ENCODE measurements at places on chromosomes 7 and 10. TPM values are rescaled to one million over a fixed set of nuclear protein-coding genes. Genes with fewer than 3 reads are reported as not detected.

Gene SPDYE5
- 8.4 TPM for polyA plus RNA-seq

Gene ZPBP
- polyA plus RNA-seq, result 0.43 TPM

Gene NUDT5
- polyA plus RNA-seq, result 72.4 TPM

Gene TCERG1L
- 2.1 TPM for polyA plus RNA-seq

- no peak for DNase-seq
Observed at GRCh38 chr7:29370531-29371314, 176.1 kb downstream of the CHN2 start.

DNA sequence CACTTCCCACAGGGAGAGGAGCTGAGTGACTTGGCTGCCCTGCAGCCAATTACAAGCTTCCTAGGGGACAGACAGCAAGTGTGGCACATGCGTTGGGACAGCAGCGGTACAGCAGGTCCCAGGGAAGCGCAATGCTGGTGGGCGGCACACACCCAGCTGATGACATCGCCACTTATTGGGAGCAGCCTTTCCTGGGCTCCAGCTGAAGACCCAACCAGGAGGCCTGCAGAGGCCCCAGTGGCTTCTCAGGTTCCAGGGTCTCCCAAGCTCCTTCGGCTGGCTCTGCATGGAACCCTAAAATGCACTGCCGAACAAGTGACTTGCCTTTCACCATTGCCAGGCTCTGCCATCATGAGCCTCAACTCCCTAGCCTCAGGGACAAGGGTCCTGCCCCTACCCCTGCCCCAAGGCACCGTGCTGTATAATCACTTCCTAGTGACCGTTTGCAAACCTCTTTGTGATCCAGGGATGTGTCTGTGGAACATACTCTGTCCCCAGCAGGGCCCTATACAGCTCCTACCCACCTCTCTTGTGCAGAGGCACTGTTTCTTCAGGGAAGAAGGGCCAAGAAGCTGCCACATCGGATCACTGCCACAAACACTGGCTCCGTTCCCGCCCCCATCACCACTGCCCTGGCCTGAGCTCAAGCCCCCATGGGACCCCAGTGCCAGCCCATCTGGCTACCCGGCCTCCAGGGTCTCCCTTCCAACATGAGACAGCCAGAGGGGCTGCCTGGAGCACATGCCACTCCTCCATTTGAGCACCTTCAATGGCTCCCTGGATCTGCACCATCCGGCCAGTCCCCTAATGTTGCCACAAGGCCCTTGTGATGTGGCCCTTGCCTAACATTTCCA, 19.3 kb upstream of the SLIT1 start:
- DNase-seq, result no peak

DNA sequence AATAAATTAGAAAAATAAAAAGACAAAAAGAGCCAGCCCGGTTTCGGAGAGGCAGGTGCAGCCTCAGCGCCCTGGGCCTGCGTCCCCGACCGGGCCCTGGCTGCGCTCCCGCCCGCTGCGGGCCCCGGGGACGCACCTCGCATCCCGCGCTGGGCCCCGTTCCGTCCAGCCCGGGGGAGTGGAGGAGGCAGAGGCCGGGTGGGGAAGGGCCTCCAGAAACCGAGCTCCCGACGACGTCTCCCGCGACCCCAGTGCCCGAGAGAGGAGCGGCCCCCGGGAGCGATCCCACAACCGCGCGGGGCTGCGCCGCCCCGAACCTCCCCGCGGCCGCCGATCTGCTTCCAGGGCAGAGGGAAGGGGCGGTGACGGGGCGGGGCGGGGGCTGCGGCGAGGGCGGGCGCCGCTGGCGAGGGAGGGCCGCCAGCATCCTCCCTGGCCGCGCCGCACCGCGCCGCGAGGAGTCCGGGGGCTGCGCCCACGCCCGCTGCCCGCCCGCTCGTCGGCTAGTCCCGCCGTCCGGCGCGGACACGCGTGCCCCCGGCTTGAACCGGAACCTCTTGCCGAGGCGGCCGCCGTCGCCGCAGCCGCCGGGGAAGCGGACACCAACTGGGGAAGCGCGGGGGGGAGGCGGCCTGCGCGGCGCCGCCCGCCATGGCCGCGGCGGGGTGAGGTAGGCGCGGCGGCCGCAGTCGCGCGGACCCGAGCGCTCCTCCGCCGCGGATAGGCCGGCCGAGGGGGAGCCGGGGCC, at the start of gene CCNY:
Gene CCNY, plus strand, starts transcription at position 426 of the 748 bp plus-strand sequence. CDS start 545 bp downstream, outside the sequence.
- DNase-seq, result no peak

GRCh38 chr7:153473185-153473584, 579.0 kb upstream of the DPP6 start:
- DNase-seq, result no peak

GRCh38 chr10:15763006-15763405, 43.3 kb upstream of the ITGA8 start:
- no peak for DNase-seq

GRCh38 chr7:84159435-84159834, 35.2 kb downstream of the SEMA3A start:
- no peak for DNase-seq

- no peak for DNase-seq
Observed at GRCh38 chr7:50212666-50213621, 91.6 kb upstream of the IKZF1 start.

DNA sequence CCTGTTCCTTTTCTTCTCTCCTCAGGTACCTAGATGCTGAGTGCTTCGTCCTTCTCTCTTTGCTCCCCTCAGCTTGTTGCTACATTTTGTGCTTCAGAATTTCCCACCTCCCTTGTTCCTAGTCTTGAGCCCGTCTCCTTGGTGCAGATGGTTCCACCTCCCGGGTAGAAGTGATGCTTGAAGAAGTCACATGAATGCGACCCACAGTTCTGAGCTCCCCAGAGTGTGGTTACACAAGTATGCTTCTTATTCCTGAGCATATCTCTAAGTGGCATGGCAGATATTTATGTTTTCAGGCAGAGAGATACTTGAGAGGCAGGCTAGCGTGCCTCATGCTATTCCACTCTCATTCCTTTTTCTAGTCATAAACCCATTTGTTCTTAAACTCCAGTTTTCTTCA, 34.0 kb downstream of the INPP5F start:
- DNase-seq, result no peak

All from left renal cortex interstitium (tissue), 4 donors.